ENCODE measurements at places on chromosomes 7 and 10.
A peak's percentile ranks its signal among the peaks of the same experiment; 100 is the strongest.

DNA sequence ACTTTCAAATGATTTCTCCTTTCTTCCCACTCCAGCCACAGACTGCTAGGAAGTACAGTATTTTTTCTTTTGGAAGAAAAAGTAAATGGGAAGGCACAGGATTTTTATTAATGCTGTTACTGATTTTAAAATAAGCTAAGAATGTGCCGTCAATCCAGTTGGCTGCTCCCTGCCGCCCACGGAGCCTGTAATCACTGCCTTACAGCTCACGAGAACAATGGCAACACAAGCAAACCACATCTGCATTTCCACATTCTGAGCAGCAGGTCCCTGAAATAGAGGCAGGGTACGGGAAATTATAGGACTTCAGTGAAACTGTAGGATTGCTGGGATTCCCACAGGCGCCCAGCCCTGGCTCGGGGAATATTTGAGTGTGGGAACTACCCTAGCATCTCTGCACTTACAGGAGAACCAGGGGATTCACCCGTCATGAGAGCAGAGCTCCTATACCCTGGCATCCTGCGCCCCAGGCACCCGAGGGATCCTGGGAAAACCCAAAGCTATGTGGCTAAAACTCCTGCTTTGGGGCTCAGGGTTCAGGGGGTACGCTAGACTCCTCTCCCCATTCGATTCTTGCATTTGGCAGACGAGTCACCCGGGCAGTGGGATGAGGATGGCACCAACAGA lies 72.9 kb upstream of the TNS3 start:
- peak; percentile 48 for DNase-seq

DNA sequence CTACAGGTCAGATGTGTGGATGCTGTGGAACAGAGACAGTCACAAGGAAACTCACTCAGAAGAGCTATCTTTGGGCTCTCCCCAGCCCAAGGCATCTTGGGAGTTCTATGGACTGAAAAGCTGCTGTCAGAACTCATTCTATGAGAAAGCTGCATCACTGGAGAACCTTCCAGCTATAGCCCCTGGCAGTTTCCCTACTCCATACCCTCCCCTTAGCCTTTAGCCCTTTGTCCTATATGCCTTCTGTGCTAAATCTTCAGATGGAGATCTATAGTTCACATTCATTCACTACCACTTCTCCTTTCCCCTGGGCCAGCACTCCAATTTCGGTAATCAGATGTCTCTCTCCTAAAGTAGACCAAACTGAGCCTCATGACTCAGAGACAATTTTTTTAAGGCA lies 6.9 kb downstream of the WNT8B start:
- no peak for DNase-seq

DNA sequence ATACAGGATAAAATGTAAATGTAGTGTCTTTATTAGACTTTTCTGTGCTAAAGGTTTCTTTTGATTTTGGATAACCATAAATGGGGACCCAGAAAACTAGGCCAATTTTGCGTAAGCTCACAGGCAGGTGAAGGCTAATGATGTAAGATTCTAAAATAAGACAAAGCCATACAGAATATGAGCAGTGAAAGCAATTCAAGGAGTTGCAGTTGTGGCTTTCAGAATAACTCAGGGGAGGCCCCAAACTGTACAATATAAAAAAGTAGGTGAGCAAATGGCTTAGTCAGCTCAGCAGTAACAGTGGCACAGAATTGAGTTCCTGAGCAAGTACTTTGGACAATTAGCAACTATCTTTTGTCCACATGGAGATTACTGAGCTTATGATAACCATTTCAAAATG lies 81.7 kb upstream of the NRP1 start:
- DNase-seq = no peak

DNA sequence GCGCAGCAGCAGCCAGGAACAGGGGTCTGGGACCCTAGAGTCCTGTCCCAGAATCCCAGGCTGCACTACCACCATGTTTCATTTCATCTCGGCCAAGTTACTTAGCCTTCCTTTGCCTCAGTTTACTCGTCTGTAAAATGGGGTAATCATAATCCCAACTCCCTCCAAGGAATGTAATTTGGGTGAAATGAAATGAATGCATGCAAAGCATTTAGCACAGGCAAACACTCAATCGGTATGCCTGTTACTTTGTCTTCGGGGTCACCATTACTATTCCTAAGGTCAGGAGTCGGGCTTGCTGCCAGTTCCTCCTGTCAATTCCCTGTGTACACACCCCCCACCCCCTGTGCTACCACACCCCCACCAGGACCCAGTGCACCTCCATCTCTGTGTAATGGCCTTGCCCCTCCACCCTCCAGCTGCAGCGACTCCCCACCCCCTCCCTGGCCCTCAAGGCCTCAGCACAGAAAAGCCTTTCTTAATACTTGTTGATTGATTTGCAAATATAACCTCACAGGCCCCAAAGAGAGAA lies 1.7 kb downstream of the TNS3 start:
- DNase-seq = peak; percentile 22

- no peak for DNase-seq
Observed at GRCh38 chr10:116875897-116876296, 26.6 kb downstream of the ENO4 start.

GRCh38 chr7:16211402-16211925 lies 209.9 kb downstream of the CRPPA start:
- DNase-seq = peak; percentile 39

DNA sequence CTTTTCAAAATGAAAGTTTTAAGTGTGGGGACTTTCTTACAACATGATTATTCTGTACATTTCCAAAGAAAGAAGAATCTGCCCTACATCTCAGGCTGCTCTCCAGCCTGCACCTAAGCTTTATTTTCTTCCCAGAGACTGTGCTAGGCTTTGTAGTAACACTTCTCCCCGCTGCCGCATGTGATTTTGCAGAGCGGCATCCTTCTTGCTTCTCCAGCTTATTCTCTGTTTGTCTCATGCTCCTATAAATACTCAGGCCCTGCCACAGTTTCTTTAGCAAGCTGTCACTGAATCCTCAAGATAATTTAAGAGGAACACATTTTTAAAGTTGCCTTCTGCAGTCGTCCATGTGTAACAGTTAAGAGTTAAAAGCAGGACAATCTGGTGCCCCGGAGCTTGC lies 53.5 kb downstream of the INSYN2A start:
- no peak for DNase-seq

- DNase-seq = no peak
Observed at GRCh38 chr7:5797716-5798115, 16.3 kb upstream of the RNF216 start.

- DNase-seq = no peak
Observed at GRCh38 chr10:21427804-21428481, 97.5 kb downstream of the SKIDA1 start.

GRCh38 chr10:24603333-24603732 lies 120.4 kb downstream of the ARHGAP21 start:
- DNase-seq = no peak

GRCh38 chr10:74586088-74586585 lies 240.3 kb upstream of the KAT6B start:
- DNase-seq = no peak

DNA sequence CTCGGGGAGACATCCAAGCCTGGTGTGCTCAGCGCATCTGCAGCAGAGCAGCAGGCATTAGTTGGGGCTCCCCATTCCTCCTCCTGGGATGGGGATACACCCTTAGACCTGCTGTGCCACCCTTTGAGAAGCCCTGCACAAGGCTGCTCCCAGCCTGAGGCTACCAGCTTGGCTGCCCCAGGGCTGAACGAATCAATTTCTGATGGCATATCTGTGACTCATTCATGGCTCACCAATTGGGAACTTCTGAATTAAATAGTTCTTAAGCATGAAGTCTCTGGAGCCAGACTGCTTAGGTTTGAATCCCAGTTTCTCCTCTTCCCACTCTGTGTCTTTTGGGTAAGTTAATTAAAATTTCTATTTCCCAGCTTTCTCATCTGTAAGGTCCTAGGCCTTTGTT lies 16.3 kb upstream of the GLI3 start:
- no peak for DNase-seq

DNA sequence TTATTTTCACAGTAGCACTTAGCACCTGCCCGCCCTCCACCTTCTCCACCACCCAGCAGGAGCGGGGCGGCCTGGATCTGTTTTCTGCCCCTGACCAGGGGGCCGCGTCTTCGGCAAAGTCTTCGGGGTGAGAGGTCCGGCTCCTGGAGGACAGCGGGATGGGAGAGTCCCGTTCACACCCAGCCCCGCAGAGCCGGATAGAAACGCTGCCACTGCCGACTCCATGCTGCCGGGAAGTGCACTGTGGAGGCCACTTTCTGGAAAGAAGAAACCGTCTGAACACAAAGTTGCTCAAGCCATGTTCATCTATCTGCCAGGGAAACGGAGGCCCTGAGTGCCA lies 14.5 kb upstream of the ZNF273 start:
- DNase-seq = no peak

GRCh38 chr7:70752794-70753241 lies 379.1 kb upstream of the GALNT17 start:
- DNase-seq = no peak

- DNase-seq = no peak
Observed at GRCh38 chr7:151884312-151885201, 7.6 kb upstream of the PRKAG2 start.

DNA sequence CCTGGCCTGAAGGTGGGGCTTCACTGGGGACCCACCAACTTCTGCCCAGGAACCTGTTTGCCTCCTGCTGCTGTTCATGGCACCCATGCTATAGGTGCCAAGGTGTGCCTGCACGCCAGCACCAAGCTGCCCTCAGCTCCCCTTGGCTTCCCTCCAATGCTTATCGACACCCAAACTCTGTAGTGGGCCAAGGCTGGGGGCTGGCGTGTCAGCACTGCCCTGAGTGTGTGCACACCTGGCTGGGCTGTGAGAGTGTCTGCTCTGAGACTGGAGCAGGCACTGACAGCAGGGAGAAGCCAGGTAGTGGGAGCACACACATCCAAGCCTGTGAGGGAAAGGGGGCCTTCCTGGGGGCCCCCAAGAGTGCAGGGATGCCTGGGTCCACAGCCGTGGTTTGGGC lies 43.1 kb upstream of the TUBB8 start:
- DNase-seq = no peak

GRCh38 chr7:3154881-3155494 lies 111.3 kb upstream of the CARD11 start:
- DNase-seq = peak; percentile 10

DNA sequence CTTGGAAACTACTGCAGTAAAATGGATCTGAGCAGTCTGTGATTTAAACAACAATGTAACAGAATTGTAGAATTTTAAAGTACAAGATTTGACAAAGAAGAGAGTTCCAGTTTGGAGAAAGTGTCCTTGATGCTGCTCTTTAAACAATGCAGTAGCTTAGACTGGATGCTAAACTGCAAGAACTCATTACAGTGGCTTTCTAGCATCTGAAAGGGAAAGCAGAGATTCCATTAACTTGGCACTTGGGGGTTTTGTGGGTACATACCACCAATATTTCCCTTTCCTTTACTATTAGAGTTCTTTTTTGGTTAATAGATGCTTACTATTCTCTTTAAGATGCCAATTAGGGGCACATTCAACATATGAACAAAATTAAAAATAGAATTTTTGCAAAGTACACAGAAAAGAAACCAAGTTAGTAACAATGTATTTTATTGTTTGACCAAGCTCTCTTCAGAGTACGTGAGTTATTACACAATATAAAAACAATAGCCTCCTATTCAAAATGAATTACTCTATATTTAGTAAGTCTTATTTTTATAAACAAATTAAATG lies 11.9 kb downstream of the PSTK start:
- DNase-seq = no peak

GRCh38 chr10:68086011-68086410 lies 10.9 kb upstream of the HERC4 start:
- DNase-seq = no peak

DNA sequence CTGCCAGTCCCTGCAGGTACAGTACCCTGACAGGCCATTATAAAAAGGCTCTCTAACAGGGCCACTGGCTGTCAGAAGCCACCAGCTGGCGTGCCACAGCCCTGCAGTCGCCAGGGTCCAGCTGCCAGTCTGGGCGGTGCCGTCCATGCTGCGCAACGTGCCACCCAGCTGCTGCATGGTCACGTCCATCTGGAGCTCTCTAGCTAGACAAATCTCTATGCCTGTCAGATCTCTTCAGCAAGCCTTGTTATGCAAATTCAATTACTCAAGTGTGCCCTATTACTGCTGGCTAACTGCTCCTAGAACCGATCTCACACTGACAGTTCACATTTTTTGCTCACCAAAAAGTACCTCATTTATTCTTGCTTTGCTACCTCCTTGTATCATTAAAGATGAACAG lies 75.9 kb downstream of the HIBADH start:
- no peak for DNase-seq

- no peak for DNase-seq
Observed at GRCh38 chr10:49273082-49273465, 25.9 kb upstream of the C10orf71 start.

DNA sequence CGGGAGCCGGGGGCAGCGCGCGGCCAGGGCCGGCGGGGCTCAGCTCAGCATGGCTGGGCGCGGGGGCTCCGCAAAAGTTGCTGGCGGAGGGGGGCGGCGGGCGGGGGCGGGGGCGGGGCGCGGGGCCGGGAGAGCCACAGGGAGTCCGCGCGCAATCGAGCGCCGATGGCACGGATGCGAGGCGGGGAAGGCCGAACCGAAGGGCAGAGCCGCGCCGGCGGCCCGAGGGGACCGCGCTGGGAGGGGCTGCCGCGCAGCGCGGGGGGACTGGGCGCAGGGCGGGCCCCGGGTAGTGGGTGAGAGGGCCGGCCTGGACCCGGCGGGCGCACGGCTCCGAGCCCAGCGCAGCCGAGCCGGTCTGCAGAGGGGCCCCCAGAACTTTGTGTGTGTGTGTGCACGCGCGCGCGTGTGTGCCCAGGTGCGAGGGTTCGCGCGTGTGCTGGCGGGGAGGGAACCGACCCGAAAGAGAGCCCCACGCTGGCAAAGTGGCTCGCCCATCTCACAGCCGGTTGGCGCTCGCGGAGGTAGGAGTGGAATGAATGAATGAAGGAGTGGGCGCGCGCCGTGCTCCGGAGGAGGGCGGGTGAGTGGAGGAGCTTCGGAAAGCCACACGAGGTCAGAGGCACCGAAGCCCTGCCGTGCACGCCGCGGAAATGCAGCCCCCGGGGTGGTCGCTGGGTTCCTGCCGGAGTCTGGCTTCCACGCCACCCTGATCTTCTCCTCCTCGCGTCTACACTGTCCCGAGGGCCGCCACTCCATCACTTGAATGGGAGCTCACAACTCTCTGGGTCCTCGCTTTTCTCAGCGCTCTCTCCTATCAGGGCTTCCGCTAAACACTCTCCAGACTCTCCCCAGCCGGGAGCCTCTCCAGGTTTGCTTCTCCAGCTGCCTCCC lies at the start of gene HIPK2:
HIPK2 (minus strand) TSS at position 51 of the 894 bp plus-strand sequence. CDS start 375 bp downstream, outside the sequence.
- DNase-seq = peak; percentile 81
